ENCODE measurements at places on chromosomes 2 and 18. TPM values are rescaled to one million over a fixed set of nuclear protein-coding genes. Genes with fewer than 3 reads are reported as not detected.

OR6B2 gene
- total RNA-seq = not detected

CCDC150 gene
- total RNA-seq = 5.3 TPM

GPR17 gene
- total RNA-seq = not detected

RGPD3 gene
- 0.14 TPM for total RNA-seq

EMX1 gene
- 0.12 TPM for total RNA-seq

EFHD1 gene
- 4.3 TPM for total RNA-seq

CACNB4 gene
- 0.15 TPM for total RNA-seq

TMEM37 gene
- 1.5 TPM for total RNA-seq

CGREF1 gene
- total RNA-seq = 6.9 TPM

RESP18 gene
- total RNA-seq = not detected

CXCR1 gene
- total RNA-seq = not detected

CRYGC gene
- total RNA-seq = not detected

ACADL gene
- total RNA-seq = 0.14 TPM

MEX3C gene
- 19.4 TPM for total RNA-seq

SMARCAL1 gene
- 13.9 TPM for total RNA-seq

LDAH gene
- total RNA-seq = 26.2 TPM

NCKAP5 gene
- 0.83 TPM for total RNA-seq

REG1A gene
- total RNA-seq = not detected

VAMP5 gene
- 0.25 TPM for total RNA-seq

SP9 gene
- total RNA-seq = 1.9 TPM

ZNF521 gene
- total RNA-seq = not detected

TRMT61B gene
- total RNA-seq = 14.8 TPM

REEP1 gene
- 0.88 TPM for total RNA-seq

All from A549 treated with Hydrocortisone at 1 μM for 4 hours (cell line).